T-helper 1 cell treated with Interleukin-12 subunit alpha and Interleukin-12 subunit beta and Interleukin-4 antibody, amounts not matched to agents 30 ng/mL and 1 ng/mL, for 36 hours (primary cell): ENCODE measurements at places on chromosomes 1 and 21. TPM values are rescaled to one million over a fixed set of nuclear protein-coding genes. Genes with fewer than 3 reads are reported as not detected.

The LDLRAD1 gene
- not detected in 2 replicates for total RNA-seq

The COL24A1 gene
- total RNA-seq: 0.02 and 0.07 TPM in 2 replicates

The TNFRSF4 gene
- total RNA-seq: 406 and 418 TPM in 2 replicates

The TFF3 gene
- not detected in 2 replicates for total RNA-seq

The FAM43B gene
- not detected in 2 replicates for total RNA-seq

The EFNA1 gene
- total RNA-seq: not detected in 2 replicates

The HES2 gene
- total RNA-seq: 0.63 and 1.1 TPM in 2 replicates

The SLC25A34 gene
- total RNA-seq: 1.6 and 2.6 TPM in 2 replicates

The ASAP3 gene
- 0.22 and 0.32 TPM in 2 replicates for total RNA-seq

The CHD5 gene
- 2.3 TPM in 2 replicates for total RNA-seq

The PLXNA2 gene
- 0.44 and 0.98 TPM in 2 replicates for total RNA-seq

The TPTE gene
- total RNA-seq: not detected in 2 replicates

The MCOLN2 gene
- total RNA-seq: 38.5 and 41.2 TPM in 2 replicates

The FNDC5 gene
- not detected in 2 replicates for total RNA-seq

The GSTM2 gene
- total RNA-seq: 49.8 and 52.0 TPM in 2 replicates

The OR2L5 gene
- total RNA-seq: not detected in 2 replicates

The C8A gene
- total RNA-seq: not detected in 2 replicates

The C1orf94 gene
- total RNA-seq: not detected in 2 replicates

The WDR64 gene
- 0.44 TPM in 1 of 2 replicates, not detected in the other for total RNA-seq

The SPATA21 gene
- total RNA-seq: 0.12 TPM in 1 of 2 replicates, not detected in the other

The NEGR1 gene
- total RNA-seq: not detected in 2 replicates

The HMCN1 gene
- total RNA-seq: 0.10 and 0.22 TPM in 2 replicates

The C1orf53 gene
- 0.39 and 0.78 TPM in 2 replicates for total RNA-seq

The GJA5 gene
- total RNA-seq: not detected in 2 replicates

The GCSAML gene
- not detected in 2 replicates for total RNA-seq

The SPATC1L gene
- 7.5 and 7.7 TPM in 2 replicates for total RNA-seq

The UBXN10 gene
- total RNA-seq: 1.4 TPM in 2 replicates

The PLEKHN1 gene
- total RNA-seq: 2.2 and 2.4 TPM in 2 replicates

The GIPC2 gene
- 0.07 TPM in 2 replicates for total RNA-seq

The CERS2 gene
- total RNA-seq: 175 and 180 TPM in 2 replicates

The MASP2 gene
- total RNA-seq: 0.12 TPM in 1 of 2 replicates, not detected in the other

The AMPD1 gene
- not detected in 2 replicates for total RNA-seq

The VHLL gene
- not detected in 2 replicates for total RNA-seq

The ADSS2 gene
- total RNA-seq: 55.5 and 58.4 TPM in 2 replicates

The SPRR1B gene
- total RNA-seq: not detected in 2 replicates

The NR1I3 gene
- not detected in 2 replicates for total RNA-seq

The CLCC1 gene
- total RNA-seq: 20.9 and 23.9 TPM in 2 replicates

The BATF3 gene
- 65.8 and 75.3 TPM in 2 replicates for total RNA-seq

The LCE1D gene
- total RNA-seq: not detected in 2 replicates

The PGD gene
- total RNA-seq: 95.8 and 99.9 TPM in 2 replicates

The PIK3C2B gene
- 34.0 and 34.8 TPM in 2 replicates for total RNA-seq

The KCNC4 gene
- 3.8 and 3.9 TPM in 2 replicates for total RNA-seq

The RNU1-1 gene
- total RNA-seq: 2,156 and 2,251 TPM in 2 replicates

The FAM72C gene
- total RNA-seq: 10.2 and 11.0 TPM in 2 replicates

The MYOG gene
- not detected in 2 replicates for total RNA-seq

The WNT3A gene
- total RNA-seq: not detected in 2 replicates

The FCRL6 gene
- total RNA-seq: 0.34 and 0.49 TPM in 2 replicates

The COL9A2 gene
- 23.9 and 24.0 TPM in 2 replicates for total RNA-seq

The LORICRIN gene
- not detected in 2 replicates for total RNA-seq
